OCI-LY7 (cell line): ENCODE measurements at places on chromosomes 16 and 17.
A peak's percentile ranks its signal among the peaks of the same experiment; 100 is the strongest.

- DNase-seq: no peak
Observed at GRCh38 chr16:17529982-17530760, 59.4 kb upstream of the XYLT1 start.

DNA sequence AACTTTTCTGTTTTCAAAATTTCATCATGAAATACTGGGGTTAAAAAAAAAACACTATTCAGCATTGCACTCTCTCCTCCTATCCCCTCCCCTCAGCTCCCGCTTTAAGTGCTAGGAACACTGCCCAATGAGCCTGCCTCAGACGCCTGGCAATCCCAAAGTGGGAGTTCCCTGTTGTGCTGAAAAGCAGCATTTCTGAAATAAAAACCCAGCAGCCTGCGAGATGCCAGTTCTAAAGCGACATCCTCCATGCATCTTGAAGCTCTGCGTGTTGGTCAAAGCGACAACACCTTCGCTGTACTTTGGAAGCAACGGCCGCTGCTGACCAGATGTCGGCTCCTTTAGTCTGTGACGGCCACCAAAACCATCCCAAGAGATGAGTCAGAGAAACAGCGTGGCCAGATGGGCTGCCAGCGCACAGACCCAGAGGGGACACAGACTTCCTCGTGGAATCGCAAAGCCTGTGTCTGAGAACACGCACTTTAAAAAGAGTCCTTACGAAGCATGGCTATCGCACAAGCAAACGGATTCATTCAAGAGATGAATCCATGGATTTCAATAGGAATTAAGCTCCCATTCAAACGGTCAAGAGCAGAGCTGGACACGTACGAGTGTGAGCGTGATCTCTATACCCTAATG is 32.8 kb downstream of the FBXO31 start:
- DNase-seq: no peak

DNA sequence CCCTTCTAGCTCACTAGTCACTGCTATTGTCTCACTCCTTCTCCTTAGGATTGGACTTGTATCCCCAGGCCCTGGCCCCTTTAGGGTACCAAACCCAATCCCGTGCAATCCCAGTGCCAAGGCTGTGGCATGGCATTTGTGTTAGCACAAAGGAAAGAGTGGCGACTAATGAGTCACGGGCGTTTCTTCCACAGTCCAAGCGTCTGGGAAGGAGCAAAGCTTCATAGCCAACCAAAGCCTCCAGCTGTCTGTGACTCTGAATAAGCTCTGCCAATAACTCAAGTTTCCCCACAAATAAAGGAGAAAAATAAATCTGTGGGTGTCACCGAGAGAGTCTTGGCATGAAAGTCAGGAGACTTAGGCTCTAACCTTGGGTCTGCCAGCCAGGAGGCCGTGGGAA is 54.6 kb upstream of the COX10 start:
- no peak for DNase-seq

- no peak for DNase-seq
Observed at GRCh38 chr16:88499292-88499691, 46.2 kb downstream of the ZFPM1 start.

- no peak for DNase-seq
Observed at GRCh38 chr17:67364847-67365737, 1.3 kb downstream of the PSMD12 start.

DNA sequence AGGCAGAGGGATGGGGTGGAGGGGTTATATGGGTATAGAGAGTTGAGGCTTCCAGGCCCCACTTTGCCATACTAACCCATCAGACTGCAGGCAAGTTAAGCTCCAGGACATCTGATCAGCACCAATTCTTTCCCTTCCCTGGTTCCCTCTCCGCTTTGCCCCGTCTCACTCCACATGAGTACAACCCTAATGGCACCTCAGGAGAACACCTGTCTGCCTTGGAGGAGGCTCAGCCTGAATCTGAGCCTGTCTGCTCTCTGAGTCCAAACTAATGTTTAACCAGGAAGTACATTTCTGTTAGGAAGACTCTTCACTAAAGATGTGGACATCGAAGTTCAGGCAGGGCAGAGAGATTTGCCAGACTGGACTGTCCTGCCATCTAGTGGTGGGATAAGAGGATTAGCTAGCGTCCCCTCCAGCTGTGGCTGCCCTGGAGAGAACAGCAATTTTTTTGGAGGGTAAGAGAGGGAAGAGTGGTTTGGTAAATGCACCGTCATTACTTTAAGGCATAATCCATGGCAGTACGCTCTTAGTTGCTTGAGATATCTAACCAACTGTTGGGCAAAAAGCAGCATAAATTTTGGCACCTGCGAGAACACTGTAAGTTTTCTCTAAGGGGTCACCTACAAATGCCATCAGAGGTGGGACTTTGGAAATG is 29.2 kb upstream of the LRRC75A start:
- peak; percentile 87 for DNase-seq

GRCh38 chr16:71780521-71781089 is 28.0 kb downstream of the AP1G1 start:
- no peak for DNase-seq

DNA sequence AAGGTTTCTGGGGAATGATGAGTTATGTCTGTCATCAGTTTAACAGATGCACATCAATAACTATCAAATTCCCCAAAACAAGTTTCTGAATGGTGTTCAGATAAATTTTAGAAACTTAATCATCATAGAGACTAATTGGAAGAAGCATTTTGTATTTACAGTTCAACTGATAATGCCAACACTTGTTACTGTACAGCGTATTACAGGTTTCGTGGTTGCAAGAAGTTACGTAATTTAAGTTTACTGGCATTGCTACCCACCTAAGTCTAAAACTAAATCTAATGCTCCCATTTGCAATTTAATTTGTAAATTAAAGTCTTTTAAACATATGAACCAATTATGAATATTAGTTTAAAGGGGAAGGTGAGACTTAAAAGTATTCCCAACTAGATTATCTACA is 3.0 kb downstream of the SRSF1 start:
- DNase-seq: no peak

- peak; percentile 94 for DNase-seq
Observed at GRCh38 chr16:2603165-2604015, 65.6 kb downstream of the PDPK1 start.

GRCh38 chr17:37299257-37299980 is 76.4 kb upstream of the C17orf78 start:
- DNase-seq: no peak

DNA sequence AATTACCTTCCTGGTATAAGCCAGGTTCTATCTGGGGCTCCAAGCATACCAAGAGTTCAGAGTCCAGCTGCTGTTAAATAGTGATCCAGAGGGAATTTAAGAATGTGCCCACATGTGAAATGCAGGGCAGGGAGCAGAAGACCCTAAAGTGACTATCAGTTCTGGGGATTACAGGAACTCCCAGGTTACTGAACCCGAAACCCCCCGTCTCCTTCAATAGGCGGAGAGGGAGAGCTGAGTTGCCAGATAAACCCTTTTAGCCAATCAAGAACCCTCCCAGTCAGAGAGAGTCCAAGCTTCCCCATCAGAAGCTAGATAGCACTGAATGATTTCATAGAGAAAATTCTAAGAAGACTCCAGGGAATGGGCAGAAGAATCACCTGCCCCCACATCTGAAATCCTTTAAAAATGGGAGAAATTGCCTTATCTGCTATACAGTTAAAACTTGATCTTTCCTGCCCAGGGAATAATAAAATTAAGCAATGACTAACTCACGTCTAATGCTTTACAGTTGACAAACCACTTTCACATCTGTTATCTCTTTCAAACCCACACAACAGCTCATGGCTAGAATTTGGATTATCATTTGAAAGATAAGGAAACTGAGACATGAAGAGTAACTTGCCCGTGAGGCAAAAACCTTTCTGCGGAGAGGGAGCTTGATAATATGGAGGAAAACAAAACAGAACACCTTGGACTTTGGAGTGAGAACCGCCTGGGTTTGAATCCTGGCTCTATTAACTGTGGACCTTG is 10.2 kb downstream of the NOG start:
- DNase-seq: no peak

DNA sequence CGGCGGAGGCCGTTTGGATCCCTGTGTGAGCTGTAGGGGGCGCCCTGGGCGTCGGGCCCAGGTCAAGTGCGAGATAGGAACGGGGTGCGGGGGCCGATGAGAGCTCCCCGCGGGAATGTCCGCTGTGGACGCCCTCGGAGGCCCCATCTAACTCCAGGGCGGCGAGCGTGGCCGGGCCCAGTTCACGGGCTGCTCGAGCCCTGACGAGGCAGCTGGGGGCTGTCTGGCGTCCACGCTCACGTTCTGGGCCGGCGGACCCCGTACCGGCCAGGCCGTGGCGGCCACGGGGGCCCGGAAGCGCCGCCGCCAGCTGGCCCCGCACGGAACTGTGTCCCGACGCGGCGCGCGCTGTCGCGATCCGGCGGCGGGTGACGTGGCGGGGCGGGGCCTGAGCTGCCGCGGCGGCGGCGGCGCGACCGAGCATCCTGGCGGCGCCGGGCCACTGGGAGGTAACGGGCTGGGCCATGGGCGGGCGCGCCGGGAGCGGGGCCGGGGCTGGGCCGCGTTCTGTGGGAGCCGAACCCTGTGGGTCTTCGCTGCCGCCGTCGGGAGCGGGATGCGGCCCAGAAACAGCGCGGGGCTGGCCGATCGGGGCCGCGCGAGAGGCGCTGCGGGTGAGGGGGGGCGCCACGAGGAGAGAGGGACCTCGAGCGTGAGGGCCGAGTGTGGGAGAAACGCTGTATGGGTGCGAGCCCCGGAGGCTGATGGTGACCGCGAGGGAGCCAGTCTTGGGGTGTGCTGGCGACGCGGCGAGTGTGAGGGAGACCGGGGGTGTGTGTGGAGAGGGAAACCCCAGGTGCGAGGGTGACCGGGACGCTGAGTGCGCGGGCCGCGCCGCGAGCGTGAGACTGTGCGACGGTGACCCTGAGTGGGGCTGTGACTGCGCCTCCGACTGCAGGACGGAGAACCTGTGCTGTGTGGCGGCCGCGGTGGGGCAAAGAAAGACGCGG is at the start of gene SLC7A6:
Gene SLC7A6, plus strand, starts transcription at position 399 of the 950 bp plus-strand sequence. CDS start 10,201 bp downstream, outside the sequence.
- DNase-seq: peak; percentile 84

GRCh38 chr17:73311428-73311780 is 397 bp downstream of the CDC42EP4 start:
- no peak for DNase-seq

DNA sequence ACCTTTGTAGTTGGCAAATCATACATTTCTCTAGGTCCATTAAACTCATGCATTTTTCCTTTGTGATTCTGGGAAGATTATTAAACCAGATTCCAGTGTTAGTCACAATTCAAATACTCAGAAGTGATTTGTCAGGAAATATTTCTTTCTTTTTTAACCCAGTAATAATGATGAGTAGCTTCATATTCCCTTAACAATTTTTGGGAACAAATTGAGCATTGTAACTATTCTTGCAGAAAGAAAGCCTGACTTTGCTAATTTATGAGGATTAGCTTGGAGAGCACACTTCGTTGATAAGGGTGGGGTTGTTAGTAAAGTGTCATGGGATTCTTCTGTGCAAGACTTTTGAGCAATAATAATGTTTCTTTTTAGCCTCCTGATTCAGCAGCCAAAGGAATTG is 18.7 kb upstream of the KRT24 start:
- no peak for DNase-seq

GRCh38 chr17:19579192-19579761 is 45.6 kb downstream of the SLC47A1 start:
- no peak for DNase-seq

GRCh38 chr16:84914273-84914672 is 94.5 kb downstream of the CRISPLD2 start:
- no peak for DNase-seq

DNA sequence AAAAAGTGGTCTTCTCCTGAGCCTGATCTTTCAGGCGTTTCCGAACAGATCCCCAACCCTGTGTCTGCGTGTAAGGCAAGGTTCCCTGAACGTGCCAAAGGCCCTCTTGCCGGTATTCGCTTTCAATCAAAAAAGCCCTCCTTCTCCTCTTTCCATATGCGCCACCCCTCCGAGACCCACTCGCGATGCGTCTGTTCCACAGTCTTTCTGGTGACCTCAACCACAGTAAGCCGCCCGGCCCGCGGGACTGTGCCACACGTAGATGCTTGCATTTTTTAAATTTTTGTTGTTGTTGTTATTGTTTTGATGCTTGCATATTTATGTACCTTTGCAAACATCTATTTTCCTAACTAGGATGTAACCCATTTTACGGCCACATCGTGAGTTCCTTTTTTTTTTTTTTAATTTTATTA is 607 bp upstream of the PRPSAP1 start:
- DNase-seq: no peak

GRCh38 chr17:5715478-5715877 is 131.2 kb upstream of the NLRP1 start:
- no peak for DNase-seq

GRCh38 chr16:85625485-85626117 is 12.5 kb downstream of the GSE1 start:
- DNase-seq: no peak

GRCh38 chr16:31429314-31429713 is 1.2 kb upstream of the COX6A2 start:
- no peak for DNase-seq

GRCh38 chr16:75385507-75386152 is 47.7 kb downstream of the CFDP1 start:
- peak; percentile 76 for DNase-seq

GRCh38 chr17:44219108-44219615 is 313 bp downstream of the UBTF start:
- DNase-seq: peak; percentile 88

GRCh38 chr16:87697792-87698191 is 68.0 kb downstream of the KLHDC4 start:
- DNase-seq: no peak

- DNase-seq: no peak
Observed at GRCh38 chr17:39513309-39513708, 52.0 kb downstream of the CDK12 start.

DNA sequence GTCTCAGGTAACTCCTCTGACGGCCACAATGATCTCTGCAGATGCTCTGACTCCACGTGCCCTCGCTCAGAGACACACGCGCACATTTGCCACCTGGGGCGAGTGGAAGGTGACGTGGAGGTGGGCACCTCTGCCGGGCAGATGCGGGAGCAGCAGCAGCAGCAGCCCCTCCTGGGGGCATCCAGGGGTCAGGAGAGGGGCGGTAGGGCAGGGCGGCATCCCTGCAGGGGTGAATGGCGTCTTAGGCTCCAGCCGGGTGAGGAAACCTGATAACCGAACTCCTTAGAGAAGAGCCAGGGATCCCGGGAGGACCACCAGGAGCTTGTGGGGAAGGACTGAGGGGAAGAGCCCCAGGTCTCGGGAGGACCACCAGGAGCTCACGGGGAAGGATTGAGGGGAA is 34.6 kb upstream of the CDH15 start:
- DNase-seq: no peak

GRCh38 chr16:14132696-14133048 is 61.6 kb downstream of the MRTFB start:
- DNase-seq: no peak

- DNase-seq: no peak
Observed at GRCh38 chr16:25395528-25395927, 137.9 kb upstream of the ZKSCAN2 start.

DNA sequence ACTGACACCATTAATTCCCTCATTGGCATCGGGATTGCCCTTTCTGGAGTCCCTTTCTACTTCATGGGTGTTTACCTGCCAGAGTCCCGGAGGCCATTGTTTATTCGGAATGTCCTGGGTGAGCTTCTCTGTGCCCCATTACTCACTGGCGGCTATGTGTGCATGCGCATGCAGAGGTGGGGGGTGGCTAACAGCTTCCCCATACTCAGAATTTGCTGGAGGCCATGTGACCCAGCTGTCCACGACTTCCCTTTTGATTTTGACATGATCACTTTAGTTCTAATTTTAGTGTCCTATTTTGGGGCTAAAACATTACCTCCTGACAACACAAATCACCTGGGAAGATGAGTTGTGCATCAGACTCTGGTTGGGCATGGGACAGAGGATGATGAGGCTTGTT is 14.1 kb downstream of the SLC7A6OS start:
- DNase-seq: no peak
